ENCODE measurements at places on chromosomes 13 and 19. TPM values are rescaled to one million over a fixed set of nuclear protein-coding genes. Genes with fewer than 3 reads are reported as not detected.

- no peaks in the 10 kb centered on the region for H3K27me3 ChIP-seq
- H3K36me3 ChIP-seq, result no peaks in the 10 kb centered on the region
- H3K4me1 ChIP-seq, result peaks cover 76% of the 10 kb centered on the region
- peak; percentile 63 for DNase-seq
- no peak overlapping the region for H3K27ac ChIP-seq
Observed at GRCh38 chr13:28333204-28333881, 161.6 kb downstream of the FLT1 start.

DNA sequence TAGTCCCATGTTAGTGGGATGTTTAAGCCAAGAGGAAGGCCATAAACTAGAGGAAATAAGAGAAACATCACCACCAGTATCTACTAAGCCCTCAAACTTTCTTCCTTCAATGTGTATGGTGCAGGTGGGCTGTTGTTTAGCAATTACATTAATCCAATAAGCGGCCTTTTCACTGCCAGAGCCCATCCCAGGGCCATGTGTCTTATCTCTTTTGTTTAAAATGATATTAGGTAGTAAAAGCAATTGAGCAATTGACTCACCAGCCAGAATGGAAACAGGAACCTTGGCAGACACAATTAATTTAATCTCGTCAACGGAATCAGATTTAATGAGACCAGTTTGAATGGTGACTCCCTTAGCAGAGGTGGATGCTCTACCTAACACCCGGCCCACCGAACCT is 1503.5 kb downstream of the UQCRFS1 start:
- H3K36me3 ChIP-seq, result no peaks in the 10 kb centered on the region
- no peak overlapping the region for H3K27ac ChIP-seq
- H3K4me1 ChIP-seq, result no peaks in the 10 kb centered on the region
- DNase-seq, result no peak
- no peak overlapping the region for H3K4me3 ChIP-seq

DNA sequence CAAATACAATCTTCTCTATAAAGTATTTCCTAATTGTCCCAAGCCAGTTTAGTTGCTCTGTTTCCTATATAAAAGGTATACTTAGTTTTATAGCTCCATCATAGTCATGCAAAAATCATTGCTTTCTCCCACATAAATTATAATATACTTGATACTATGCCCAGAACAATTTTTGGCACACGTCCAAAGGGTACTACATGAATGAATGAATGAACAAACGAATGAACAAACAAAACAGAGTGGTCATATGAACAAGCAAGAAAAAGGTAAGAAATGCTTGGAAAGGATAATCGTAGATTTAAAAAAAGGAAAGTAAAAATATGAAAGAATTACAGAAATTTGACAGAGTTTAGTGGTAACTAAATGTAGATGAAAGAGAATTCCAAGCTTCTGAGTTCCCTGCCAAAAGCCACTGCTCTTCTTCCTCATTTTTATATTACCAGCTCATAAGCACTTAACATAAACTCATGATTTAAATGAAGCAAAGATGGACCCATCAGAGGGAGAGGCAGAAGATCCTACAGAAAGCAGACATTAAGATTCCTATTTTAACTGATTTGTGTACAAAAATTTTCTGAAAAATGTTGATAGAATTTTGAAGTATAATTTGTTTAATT is 123.2 kb downstream of the ENOX1 start:
- no peak overlapping the region for H3K27ac ChIP-seq
- H3K4me3 ChIP-seq, result no peak overlapping the region
- DNase-seq, result no peak
- no peaks in the 10 kb centered on the region for H3K36me3 ChIP-seq
- no peaks in the 10 kb centered on the region for H3K4me1 ChIP-seq

DNA sequence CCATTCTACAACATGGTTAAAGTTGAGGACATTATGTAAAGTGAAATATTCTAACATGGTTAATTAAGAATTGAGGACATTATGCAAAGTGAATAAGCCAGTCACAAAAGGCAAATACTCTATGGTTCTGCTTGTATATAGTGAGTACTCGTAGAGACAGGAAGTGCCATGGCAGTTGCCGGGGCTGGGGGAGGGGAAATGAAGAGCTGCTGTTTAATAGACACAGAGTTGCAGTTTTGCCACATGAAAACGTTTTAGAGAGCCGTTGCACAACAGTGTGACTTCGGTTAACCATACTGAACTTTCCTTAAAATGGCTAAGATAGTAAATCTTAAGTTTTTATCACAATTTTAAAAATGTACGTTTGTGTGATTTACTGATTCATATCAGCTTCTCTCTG is 176.9 kb downstream of the SHISA2 start:
- no peaks in the 10 kb centered on the region for H3K4me1 ChIP-seq
- no peak overlapping the region for H3K4me3 ChIP-seq
- peaks cover 4% of the 10 kb centered on the region for H3K27me3 ChIP-seq

Gene FFAR1
- not detected for total RNA-seq

Gene AXL
- 172 TPM for total RNA-seq

Gene ZNF132
- total RNA-seq, result 4.1 TPM

DNA sequence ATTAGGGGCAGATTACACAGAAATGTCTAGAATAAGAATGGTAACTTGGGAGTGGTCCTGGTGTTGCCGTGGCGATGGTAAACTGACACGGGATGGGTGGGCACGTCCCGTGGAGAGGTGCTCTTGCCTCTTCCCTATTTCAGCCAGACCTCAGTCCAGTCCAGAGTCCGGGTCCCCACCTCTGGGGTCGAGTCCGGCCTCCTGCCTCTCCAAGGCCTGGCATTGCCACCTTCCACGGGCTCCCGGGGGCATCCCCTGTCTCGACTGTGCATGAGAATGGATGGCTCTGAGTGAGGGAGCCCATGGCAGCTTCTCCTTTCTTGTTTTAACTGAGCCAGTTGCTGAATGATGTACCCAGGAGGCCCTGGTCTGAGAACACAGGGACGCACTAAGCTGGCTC is 142.3 kb downstream of the SOX1 start:
- no peak overlapping the region for H3K4me3 ChIP-seq
- no peaks in the 10 kb centered on the region for H3K36me3 ChIP-seq
- no peak for DNase-seq
- no peak overlapping the region for H3K27ac ChIP-seq
- H3K27me3 ChIP-seq, result no peaks in the 10 kb centered on the region

Gene CGB1
- not detected for total RNA-seq

Gene CERS1
- 4.0 TPM for total RNA-seq

- DNase-seq, result no peak
- no peak overlapping the region for H3K27ac ChIP-seq
- no peak overlapping the region for H3K4me3 ChIP-seq
Observed at GRCh38 chr19:7773841-7774240, 10.8 kb downstream of the CLEC4M start.

Gene PSG4
- total RNA-seq, result not detected

Gene CEACAM5
- not detected for total RNA-seq
